ENCODE measurements at places on chromosomes 5 and 9.

- DNase-seq: no peak
Observed at GRCh38 chr9:123796618-123797484, 133.1 kb downstream of the DENND1A start.

DNA sequence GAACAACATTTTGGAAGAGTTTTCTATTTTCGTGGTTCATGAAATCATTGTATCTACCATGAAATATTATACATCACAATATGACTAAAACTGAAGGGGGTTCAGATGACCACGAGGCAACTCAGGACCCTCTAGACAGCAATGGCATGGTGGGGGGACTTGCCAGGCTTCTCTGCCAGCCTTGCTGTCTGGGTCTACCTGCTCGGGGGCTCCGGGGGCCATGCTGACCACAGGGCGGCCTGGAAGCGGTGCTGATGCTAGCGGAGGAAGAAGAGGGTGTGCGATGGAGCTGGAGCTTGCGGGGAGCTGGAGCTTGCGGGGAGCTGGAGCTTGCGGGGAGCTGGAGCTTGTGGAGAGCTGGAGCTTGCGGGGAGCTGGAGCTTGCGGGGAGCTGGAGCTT lies 89.2 kb upstream of the IRX4 start:
- DNase-seq: no peak

GRCh38 chr5:78553580-78554353 lies 94.8 kb downstream of the LHFPL2 start:
- DNase-seq: no peak

GRCh38 chr5:154727361-154727760 lies 27.8 kb upstream of the LARP1 start:
- no peak for DNase-seq

- DNase-seq: no peak
Observed at GRCh38 chr5:30113542-30113941, 1079.9 kb upstream of the CDH6 start.
